ENCODE measurements at places on chromosomes 5 and 9.

GRCh38 chr9:133048595-133048994 is 13.2 kb upstream of the CEL start:
- no peak for DNase-seq

- DNase-seq, result no peak
These were observed 686.5 kb upstream of the COX7C start for GRCh38 chr5:85931220-85931619.

DNA sequence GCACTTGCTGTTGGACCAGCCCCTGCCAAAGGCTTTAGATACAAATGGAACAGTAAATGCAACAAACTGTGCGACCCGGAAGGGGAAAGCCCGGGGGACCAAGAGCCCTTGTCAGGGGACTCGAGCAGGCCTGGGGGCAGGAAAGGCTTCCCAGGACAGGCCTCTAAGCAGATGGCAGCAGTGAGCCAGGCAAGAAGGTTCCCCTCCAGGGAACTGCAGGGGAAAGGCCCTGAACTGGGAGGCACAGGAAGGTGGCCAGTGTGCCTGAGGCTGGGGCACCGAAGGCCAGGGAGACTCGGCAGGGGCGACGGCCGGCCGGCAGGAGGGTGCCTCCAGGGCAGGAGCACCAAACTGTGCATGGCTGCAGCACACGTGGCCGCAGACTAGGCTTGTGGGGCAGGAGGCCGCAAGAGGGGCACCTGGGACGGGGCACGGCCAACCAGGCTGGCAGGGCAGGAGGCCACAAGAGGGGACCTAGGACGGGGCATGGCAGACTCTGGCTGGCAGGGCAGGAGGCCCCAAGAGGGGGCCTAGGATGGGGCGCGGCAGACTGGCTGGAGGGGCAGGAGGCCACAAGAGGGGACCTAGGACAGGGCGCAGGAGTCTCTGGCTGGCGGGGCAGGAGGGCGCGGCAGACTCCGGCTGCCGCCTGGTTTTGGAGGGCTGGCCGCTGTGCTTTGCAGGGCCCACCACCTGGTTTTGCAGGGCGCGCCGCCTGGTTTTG is 10.0 kb downstream of the VAV2 start:
- DNase-seq, result no peak

GRCh38 chr5:170503990-170504596 is at the start of gene KCNIP1:
Gene KCNIP1, plus strand, starts transcription at chr5:170504020.
- DNase-seq, result peak; percentile 46

GRCh38 chr5:142287096-142287972 is 37.5 kb downstream of the SPRY4 start:
- DNase-seq, result no peak

GRCh38 chr5:138929571-138929955 is 54.4 kb upstream of the LRRTM2 start:
- DNase-seq, result no peak

GRCh38 chr5:31657315-31657979 is 18.5 kb downstream of the PDZD2 start:
- no peak for DNase-seq

DNA sequence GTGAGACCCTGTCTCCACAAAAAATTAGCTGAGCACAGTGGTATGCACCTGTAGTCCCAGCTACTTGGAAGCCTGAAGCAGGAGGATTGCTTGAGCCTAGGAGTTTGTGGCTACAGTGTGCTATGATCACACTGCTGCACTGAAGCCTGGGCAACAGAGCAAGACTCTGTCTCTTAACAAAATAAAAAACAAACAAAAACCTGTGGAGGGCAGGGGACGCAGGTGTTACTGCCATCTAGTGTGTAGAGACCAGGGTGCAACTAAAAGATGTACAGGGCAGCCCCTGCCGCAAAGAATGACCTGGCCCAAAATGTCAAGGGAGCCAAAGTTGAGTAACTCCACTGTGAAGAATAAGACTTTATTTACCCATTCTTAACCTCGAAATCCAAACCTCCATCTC is 27.1 kb downstream of the ASPN start:
- no peak for DNase-seq
